A549 treated with CORT108297 at 1 μM for 4 hours (cell line): ENCODE measurements at places on chromosomes 2 and 18. TPM values are rescaled to one million over a fixed set of nuclear protein-coding genes. Genes with fewer than 3 reads are reported as not detected.

The UPP2 gene
- not detected in 5 replicates for total RNA-seq

The SERPINB12 gene
- not detected in 5 replicates for total RNA-seq

The RAD51AP2 gene
- total RNA-seq, result not detected in 5 replicates

The SGPP2 gene
- 0.21 to 0.33 TPM (median 0.27 TPM) in 5 replicates for total RNA-seq

The NPPC gene
- 0.20 to 0.29 TPM (median 0.23 TPM) in 4 of 5 replicates, not detected in the other for total RNA-seq

The THUMPD2 gene
- 13.8 to 17.5 TPM (median 14.2 TPM) in 5 replicates for total RNA-seq

The CAPN13 gene
- 0.03 to 0.15 TPM (median 0.05 TPM) in 4 of 5 replicates, not detected in the other for total RNA-seq

The SKA1 gene
- 11.4 to 14.9 TPM (median 12.0 TPM) in 5 replicates for total RNA-seq

The ABCG5 gene
- not detected in 5 replicates for total RNA-seq

The SERPINB2 gene
- total RNA-seq, result 0.03 to 0.09 TPM (median 0.05 TPM) in 3 of 5 replicates, not detected in the others
